Forelimb muscle (tissue), 1 donor: ENCODE measurements at places on chromosomes 7 and 10. TPM values are rescaled to one million over a fixed set of nuclear protein-coding genes. Genes with fewer than 3 reads are reported as not detected.
A peak's percentile ranks its signal among the peaks of the same experiment; 100 is the strongest.

- no peak for DNase-seq
Observed at GRCh38 chr10:70537398-70538194, 59.0 kb downstream of the PALD1 start.

GRCh38 chr7:142774826-142775225 is 4.1 kb downstream of the PRSS2 start:
- no peak for DNase-seq

DNA sequence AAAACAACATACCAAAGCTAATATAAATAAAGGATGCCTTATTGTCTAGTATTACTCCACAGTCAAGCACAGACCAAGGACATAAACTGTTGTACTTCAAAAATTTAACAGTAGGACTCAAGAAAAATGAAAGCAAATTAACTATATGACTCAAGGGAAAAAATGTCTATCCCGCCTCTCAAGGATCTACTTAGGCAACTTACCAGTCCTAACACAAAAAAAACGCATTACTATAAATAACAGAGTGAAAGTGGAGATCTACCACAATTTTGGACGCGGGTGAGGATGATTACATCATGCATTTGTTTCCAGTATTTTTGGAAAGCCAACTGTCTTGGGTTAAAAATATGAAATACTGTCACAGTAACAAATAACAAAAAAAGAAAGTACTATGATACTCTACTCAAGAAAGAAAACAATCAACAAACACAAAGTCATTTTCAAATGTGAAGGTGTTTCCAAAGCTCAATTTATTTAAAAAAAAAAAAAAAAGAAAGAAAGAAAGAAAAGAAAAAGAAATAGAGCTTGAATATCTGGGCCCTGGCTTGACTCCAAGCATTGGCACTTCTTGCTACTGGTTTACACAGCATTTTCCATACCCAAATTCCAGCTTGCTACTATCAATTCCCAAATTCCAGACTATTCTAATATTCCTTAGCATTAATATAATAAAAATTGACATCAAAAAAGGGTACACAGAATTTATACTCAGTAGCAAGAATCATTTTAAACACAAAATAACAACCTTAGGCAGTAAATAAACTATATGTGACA is 99.4 kb downstream of the RSU1 start:
- DNase-seq, result peak; percentile 19

- no peak for DNase-seq
Observed at GRCh38 chr10:71131096-71131495, 81.3 kb upstream of the UNC5B start.

- no peak for DNase-seq
Observed at GRCh38 chr10:105964009-105964408, 1200.5 kb downstream of the SORCS1 start.

DNA sequence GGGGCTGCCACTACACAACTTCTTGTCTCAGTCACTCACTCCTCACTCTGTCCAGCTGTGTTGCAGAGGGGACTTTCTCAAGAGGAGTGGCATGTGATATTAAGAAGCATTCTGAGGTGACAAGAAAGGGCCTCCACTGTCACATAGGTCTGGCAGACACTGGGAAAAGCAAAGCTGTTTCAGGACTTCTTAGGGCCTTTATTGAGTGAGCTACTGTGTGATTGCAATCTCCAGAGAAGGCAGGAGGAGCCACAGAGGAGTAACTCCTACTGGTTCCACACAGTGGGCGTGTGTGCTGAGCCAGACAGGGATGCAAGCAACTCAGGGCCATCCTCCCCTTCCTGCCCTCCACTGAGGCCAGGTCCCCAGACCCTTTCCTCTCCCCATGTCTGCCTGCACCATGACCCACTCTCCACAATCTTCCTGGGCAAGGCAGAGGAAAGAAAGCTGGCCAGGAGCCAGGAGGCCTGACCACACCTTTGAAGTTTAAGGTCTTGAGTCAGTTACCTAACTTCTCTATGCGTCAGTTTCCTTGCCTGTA is 262.0 kb upstream of the ZMIZ1 start:
- DNase-seq, result no peak

- DNase-seq, result no peak
Observed at GRCh38 chr10:103679096-103679790, 176.1 kb downstream of the SH3PXD2A start.

GRCh38 chr7:96177353-96177752 is 144.5 kb downstream of the SLC25A13 start:
- DNase-seq, result no peak

DNA sequence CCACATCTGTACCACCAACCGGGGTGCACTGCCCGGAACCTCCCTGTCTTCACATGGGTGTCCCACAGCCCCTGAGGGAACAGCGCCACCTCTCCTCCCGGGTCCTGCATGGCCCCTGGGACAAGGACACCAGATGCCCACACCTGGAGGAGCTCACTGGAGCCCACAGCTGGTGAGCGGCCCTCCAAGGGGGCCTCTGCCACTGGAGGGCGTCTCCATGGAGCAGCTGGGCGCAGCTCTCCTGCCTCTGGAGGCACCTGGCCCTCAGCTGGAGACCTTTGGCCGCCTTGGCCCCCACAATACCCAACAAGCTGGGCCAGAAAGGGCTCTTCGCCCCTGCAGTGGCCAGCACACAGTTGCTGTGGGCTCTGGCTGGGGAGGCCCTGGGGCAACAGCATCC is 7.3 kb upstream of the NKX6-2 start:
- DNase-seq, result no peak

DNA sequence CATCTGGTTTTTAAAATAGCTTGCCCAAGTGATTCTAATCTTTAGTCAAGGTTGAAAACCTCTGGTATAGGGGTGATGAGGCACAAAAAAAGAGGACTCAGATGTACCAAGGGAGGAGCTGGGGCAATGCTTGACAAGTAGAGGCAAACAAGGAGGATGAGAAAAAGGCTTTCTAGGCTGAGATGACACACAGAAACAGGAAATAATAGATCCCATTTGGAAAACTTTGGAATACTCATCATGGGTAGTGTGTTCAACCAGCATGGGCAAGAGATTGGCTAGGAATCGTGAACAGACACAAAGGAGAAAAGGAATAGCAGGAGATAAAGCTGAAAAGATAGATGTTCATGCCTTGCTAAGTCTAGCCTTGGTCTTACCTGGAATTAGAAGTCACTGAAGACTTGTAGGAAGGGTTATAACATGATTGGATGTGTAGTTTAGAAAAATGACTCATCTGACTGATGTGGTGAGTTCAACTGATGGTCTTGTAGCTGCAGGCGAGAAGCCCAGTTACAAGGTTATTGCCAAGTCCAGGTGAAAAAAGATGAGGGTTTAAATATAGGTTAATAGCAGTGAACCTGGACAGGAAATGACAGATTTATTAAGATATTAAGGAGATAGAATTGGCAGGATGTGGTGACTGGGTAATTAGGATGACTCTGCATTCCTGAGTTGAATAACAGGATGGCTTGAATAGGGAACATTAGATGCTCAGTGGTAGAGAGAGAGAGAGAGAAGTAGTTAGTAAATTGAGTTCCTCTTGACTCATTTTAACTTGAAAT is 214.0 kb upstream of the LRGUK start:
- DNase-seq, result no peak

- DNase-seq, result no peak
Observed at GRCh38 chr7:68684246-68684839, 913.9 kb upstream of the AUTS2 start.

- DNase-seq, result no peak
Observed at GRCh38 chr7:27756298-27756697, 16.3 kb downstream of the TAX1BP1 start.

- no peak for DNase-seq
Observed at GRCh38 chr10:32326119-32326518, 20.8 kb downstream of the EPC1 start.

GRCh38 chr10:122864194-122864592 is 15.2 kb downstream of the FAM24B start:
- no peak for DNase-seq

DNA sequence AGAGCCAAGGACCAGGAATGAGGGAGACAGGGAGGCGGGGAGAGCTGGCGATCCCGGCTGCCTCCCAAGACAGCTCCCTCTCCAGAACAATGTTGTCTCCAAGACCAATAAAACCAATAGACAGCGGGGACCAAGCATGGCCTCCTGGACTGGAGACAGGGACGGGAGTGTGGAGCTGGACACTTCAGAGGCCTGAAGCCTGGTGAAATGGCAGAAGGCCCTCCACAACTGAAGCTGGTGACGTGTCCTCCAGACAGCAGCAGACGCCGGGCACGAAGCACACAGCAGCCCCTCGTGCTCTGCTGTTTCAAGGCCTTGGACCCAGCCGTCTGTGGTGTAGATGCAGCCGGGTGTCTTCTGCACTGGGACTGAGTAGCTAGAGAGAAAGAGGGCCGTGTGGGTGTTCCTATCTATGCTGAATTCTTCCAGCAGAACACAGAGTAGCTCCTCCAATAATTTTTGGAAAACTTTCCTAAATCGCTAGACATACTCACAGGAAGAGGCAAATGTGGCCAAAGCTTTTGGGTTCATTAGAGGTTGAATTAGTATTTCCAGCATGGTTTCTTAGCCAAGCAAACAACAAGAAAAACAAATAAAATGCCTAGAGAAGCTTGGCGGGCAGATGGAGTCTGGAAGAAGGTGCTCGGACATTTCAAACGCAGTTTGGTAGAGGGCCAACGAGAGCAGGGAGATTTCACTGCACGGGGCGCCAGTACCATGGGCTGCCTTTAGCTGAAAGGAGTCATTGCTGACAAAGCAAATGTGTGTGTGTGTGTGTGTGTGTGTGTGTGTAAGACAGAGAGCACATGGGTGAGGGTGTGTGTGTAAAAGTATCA is 570.4 kb downstream of the TCERG1L start:
- no peak for DNase-seq

DNA sequence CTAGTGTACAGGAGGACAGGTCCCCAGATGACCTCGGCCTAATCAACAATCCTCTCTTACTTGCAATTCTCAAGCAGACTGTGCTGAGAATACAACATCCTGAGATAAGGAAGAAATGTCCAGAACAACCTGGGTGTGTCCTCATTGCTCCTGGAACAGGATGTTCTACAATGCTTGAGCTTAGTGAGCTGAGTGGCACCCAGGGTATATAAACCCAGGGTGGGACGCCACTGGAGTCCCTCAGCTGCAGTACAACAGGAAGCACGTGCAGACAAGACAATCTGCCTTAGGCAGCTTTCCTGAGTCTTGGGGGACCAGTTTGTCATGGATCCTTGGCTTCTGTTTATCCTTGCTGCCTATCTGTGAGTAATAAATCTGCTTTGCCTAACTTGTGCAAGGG is 27.7 kb upstream of the SLC25A13 start:
- no peak for DNase-seq

DNA sequence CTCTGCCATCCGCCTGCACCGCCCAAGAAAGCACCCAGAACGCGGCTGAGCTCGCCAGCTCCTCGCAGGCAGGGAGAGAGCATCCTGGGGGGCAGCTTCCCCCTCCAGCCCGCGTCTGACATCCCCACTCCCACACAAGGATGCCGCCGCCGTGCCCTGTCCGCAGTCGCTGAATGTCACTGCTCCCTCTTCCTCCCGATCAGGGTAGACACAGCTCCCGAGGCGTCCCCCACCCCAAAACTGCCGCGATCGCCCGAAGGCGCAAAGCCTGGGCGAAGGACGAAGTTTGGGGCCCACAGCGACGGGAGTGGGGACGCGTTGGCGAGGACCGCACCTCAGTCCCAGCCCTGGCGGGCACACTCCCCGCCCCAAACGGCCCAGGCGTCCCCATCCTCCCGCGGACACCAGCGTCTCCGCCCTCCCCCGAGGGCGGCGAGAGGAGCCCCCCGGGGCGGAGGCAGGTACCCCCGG is 1.5 kb upstream of the KAT6B start:
- no peak for DNase-seq

- DNase-seq, result no peak
Observed at GRCh38 chr10:132449811-132450181, 52.8 kb downstream of the PWWP2B start.

GRCh38 chr7:101362334-101363195 is at the start of gene COL26A1:
Gene COL26A1, plus strand, starts transcription at chr7:101362875. Its CDS starts 158 bp downstream, at chr7:101363033.
- DNase-seq, result no peak

DNA sequence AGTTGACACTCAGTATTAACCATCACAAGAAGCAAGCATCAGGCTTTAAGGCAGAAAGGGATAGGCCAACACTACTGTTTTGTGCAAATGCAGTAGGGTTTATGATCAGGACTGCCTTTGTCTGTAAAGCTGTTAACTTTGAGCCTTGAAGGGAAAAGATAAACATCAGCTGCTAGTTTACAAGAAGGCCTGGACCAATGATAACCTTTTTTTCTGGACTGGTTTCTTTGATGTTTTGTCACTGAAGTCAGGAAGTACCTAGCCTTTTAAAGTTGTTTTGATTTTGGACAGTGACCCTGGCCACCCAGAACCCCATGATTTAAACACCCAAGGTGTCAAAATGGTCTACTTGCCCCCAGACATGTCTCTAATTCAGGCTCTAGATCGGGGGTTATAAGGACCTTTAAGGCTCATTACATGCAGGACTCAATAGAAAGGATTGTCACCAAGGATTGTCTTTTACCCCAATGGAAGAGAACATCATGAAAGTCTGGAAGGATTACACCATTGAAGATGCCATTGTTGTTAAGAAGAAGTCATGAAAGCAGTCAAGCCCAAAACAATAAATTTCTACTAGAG is 50.1 kb downstream of the CROT start:
- DNase-seq, result no peak

GRCh38 chr7:13111230-13111629 is 423.8 kb downstream of the ARL4A start:
- DNase-seq, result no peak

- no peak for DNase-seq
Observed at GRCh38 chr7:152869041-152869676, 109.6 kb downstream of the ACTR3B start.

SEMA3E gene
- 1.6 TPM for polyA plus RNA-seq

PPP1R3A gene
- 39.8 TPM for polyA plus RNA-seq

ASB10 gene
- 6.2 TPM for polyA plus RNA-seq

SLC26A5 gene
- polyA plus RNA-seq, result 0.13 TPM

GSTO2 gene
- polyA plus RNA-seq, result 0.99 TPM
